ENCODE measurements at places on chromosomes 11 and 22.

- no peak for DNase-seq
These were observed 63.0 kb downstream of the P4HA3 start for GRCh38 chr11:74248469-74248868.

GRCh38 chr11:69055598-69056516, 7.1 kb downstream of the TPCN2 start:
- no peak for DNase-seq

DNA sequence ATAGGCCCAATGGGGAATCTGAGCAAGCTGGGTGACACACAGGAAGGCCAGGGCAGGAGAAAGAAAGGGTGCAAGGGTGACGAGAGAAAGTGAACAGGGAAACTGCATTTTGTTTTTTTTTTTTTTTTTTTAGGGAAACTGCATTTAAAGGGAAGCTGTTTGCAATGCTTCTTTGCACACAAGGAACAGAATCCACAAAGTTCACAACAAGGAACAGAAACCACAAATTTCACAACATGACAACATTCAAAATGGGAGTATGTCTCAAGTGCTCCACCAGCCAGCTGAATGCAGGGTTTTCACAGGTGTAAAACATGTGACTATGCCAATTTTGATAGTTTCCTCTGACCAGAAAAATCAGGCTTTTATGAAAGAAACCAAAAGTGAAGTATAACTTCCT, 6.8 kb upstream of the PLAAT3 start:
- no peak for DNase-seq

DNA sequence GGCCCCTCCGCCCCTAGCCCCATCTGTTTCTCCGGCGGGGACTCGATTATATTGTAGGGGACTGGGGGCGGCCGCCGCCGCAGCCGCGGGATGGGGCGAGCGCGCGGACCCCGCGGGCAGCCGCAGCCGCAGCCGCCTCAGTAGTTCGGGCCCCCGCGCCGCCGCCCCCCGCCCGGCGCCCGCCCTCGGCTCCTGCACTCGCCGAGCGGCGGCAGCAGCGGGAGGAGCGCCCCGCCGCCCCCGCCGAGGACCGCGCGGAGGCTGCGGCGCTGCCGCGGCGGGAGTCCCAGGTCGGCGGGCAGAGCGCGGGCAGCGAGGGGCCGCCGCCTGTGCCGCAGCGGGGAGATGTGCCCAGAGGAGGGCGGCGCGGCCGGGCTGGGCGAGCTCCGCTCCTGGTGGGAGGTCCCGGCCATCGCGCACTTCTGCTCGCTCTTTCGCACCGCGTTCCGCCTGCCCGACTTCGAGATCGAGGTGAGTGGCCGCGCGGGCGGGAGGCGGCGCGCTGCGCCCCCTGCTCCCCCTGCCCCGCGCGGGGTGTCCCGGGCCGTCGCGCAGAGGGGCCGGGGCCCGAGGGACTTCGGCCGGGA, at the start of gene CECR2:
CECR2 (plus strand) TSS at position 22 of the 587 bp plus-strand sequence; CDS start at position 346, 324 bp downstream.
- DNase-seq, result peak; percentile 25

DNA sequence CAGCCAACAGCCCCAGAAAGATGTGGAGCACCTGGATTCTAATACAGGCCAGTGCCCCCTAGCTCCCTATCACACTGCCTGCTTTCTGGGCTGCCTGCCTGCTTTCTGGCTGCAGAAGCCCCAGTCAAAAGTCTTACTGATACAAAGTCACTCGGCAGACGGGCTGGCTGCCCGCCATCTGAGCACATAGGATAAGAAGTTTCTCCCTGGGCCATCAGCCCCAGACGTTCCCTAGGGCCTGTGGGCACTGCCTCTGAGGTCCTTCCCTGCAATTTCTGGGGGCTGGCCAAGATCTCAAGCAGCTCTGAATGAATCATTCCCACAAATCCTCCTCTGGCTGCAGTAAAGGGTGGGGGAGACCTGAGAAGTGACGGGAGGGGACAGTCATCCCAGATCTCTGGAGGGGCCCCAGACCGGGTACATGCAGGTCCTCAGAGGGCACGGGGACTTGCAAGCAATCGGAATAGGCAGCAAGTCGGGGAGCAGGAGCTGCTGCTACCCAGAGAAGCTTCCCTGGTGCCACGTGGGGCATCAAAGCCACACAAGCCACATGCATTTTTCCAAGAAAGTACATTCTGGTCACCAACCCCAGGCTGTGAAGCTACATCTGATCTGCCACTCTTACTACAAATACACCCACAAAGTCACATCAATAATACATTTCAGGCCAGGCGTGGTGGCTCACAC, 4.7 kb downstream of the TPST2 start:
- no peak for DNase-seq

DNA sequence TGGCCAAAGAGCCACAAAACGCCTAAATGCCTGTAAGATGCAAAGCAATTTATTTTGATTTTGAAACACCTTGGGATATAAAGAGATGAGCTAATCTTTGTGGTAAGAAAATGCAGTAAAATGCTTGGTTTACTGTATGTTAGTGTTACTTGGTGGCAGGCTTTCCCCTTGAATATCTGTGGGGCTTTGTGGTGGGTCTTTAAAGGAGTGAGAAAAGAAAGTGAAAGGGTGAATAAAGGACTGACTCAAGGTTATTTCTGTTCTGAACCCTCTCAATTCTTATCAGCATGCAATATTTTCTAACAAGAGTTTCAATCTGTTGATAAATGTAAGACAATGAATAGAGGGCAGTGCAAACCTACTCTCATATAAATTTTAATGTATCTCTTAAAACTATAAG, 1555.9 kb upstream of the RAG2 start:
- DNase-seq, result no peak

- peak; percentile 57 for DNase-seq
These were observed 47.2 kb upstream of the CD5 start for GRCh38 chr11:61054927-61055562.

DNA sequence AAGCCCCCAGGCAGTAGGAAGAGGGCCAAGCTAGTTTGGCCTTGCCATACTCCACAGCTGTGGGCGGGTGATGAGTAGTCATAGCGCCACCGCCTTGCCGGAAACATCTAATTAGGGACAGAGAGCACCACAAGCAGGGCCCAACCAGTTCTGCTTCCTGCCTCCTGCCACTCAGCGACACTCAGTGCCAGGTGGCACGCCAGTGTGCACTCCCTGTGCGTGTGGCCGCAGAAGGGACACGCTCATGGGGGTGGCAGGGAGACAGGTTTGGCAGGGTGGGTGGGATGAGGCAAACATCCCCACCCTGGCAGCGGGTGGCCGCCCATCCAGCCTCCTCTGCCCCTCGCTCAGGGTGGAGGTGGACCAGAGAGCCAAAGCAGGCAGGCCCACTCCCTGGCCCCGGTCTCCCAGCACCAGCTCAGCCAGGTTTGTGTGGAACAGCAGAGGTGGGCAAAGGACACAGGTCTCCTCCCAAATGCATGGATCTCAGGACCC, 4.9 kb downstream of the OVOL1 start:
- peak; percentile 51 for DNase-seq

GRCh38 chr11:61102667-61103571, 630 bp downstream of the CD5 start:
- peak; percentile 43 for DNase-seq

DNA sequence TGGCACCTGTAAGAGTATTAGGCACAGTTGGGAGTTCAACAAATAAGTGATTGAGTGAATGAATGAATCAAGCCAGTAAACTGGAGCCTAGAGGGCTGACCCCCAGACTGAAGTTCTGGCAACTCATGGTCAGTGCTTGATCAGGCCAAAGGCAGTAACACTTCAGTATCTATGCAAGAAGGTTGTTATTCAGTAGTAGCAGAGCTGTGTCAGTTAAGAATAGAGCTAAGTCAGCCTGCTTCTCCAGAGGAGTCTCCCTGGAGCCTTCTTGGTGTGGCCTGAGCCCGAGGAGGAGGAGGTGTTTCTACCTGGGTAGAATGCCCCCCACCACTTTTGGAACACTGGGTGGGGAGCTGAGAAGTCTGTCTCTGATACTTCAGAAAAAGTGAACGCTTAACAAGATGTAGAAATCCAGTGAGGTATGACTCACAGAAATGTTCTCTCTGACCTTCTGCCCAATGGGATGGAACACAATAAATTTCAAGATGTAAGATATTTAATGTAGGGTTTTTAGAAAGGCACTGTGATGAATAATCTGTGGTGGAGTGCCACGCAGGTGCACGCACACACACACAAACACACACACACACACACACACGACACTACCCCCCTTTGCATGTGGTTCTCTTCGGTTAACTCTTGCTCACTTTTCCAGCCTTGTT, 219.9 kb downstream of the HIPK3 start:
- no peak for DNase-seq

GRCh38 chr22:25545146-25545545, 19.3 kb upstream of the GRK3 start:
- no peak for DNase-seq

DNA sequence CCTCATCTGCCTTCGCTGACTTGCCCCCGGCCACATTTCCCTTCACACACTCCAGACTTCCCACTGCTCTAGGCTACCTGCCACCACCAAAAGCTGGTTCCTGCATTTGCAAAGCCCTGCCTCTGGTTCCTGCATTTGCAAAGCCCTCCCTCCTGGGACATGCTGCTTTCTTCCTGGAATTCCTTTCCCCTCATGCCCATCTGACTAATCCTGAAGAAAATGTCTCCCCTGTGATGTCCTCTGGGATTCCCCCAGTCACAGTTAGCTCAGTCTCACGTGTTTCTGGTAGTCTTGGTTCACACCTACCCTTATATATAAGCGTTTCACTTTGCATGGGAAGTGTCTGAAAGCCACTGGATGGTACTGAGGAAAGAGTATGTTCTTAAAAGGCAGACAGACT, 206.9 kb downstream of the DBX1 start:
- no peak for DNase-seq

- DNase-seq, result no peak
These were observed 30.5 kb downstream of the WNT11 start for GRCh38 chr11:76175783-76176182.

GRCh38 chr11:105189581-105189980, 50.0 kb upstream of the CARD18 start:
- no peak for DNase-seq

DNA sequence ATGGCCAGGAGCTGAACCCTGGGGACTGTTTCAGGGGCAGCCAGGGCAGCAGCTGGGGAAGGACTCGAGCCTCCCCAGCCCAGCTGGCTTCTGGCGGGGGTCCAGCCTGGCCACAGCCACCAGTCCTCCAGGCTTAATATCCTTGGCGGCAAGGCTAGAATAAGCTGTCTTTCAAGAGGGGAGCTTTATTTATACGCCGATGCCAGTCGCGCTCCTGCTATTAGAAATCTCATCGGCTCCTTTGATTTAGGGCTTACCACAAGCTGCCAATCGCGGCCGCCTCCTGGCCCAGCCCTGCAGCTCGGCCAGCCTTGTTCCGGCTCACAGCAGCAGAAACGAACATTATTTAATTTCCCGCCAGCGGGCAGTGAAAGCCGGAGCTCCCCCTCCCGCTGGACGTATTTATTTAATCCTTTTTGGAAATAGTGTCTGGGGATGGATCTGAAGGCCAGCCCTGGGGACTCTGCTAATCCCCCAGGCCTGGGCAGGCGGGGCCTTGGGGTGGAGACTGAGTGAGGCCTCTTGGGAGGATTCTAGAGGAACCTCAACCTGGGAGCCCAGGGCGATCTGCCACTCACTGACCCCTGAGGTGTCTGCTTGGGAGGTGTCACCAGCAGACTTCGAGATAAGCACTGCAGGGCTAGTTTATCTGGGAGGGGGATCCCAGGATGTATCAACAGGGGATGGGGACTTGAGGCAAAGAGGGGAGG, 363.1 kb downstream of the MN1 start:
- no peak for DNase-seq
